Neural crest cell (in vitro differentiated cells): ENCODE measurements at places on chromosomes 1 and 21.
A peak's percentile ranks its signal among the peaks of the same experiment; 100 is the strongest.

DNA sequence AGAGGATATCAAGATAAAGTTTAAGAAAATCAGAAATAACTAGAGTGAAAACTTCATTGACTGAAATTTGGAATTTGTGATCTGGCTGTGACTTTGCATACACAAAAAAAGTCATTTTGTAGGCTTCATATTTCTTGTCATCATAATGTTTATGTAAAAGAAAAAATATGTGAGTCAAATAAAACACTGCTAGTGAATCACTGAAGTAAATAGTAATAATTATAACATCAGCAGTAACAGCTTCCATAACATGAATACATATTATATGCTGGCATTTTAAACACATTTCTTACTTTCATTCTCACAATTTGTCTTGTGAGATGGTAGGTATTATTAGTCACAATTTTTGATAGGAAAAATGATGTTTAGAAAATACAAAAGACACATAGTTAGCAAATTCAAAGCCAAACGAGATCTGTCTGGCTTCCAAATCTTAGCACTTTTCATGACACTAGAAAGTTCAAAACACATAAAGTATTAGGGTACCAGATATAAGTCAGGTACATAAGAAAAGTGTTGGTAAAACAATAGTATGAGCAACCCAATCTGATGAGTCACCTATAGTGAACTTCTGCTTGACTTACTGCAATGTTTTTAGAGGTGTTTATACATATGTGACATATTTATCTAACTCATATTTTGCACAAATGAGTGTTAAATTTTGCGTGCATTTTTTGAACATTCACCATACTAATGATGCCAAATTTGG lies 241.0 kb upstream of the SNX7 start:
- DNase-seq = no peak

DNA sequence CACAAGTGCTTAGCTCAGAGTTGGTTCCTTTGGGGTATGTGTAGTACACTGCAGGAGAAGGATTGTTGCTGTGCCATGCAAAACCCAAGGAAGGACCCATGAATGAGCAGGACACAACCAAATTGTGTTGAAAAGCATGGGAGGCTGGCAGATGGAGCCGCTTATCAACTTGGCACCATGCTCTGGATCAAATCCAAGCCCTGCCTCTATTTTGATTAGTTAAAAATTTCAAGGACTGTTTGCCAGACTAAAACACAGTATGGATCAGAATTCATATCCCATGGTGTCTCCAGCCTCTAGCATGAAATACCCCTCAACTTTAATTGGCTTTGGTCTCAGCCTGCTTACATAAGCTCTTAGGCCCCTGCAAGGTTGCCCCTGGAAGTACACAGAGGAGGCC lies 27.8 kb downstream of the CCDC185 start:
- DNase-seq = no peak

DNA sequence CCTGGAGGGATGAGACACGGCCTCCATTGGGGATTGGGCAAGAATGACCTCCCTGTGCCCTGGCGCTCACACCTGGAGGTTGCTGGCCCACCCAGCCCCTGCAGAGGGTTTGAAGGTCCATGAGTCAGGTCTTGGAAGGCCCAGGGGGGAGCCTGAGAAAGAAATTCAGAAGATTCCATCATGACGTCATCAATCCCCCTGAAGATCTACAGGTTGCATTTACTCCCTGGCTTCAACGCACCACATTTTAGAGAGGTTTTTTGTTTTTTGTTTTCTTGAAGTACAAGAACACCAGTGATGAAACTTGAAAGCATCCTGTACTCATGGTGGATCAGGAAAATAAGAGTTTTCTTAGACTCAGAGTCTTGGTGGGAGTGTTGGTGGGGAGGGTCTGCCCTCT lies 82.4 kb upstream of the SLC25A33 start:
- DNase-seq = no peak

DNA sequence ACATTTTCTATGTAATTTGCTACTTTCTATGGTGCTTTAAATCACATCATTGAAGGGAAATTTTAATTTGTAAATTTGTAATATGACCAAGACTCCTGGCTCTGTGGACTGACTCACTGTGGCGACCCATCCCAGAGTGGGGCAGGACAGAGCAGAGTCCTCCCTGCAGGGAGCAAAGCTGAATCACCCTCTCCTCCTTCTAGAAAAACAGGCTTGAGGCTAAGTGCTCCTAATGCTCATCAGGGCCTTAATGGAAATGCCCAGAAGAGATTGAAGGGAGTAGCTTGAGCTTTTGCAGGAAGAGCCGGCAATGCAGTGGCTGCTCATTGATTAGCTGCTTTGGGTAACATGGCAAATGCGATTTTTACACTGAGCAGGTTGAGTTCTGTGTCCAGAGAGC lies 16.8 kb downstream of the S100A10 start:
- no peak for DNase-seq

- DNase-seq = no peak
Observed at GRCh38 chr1:65170511-65171142, 22.6 kb downstream of the AK4 start.

DNA sequence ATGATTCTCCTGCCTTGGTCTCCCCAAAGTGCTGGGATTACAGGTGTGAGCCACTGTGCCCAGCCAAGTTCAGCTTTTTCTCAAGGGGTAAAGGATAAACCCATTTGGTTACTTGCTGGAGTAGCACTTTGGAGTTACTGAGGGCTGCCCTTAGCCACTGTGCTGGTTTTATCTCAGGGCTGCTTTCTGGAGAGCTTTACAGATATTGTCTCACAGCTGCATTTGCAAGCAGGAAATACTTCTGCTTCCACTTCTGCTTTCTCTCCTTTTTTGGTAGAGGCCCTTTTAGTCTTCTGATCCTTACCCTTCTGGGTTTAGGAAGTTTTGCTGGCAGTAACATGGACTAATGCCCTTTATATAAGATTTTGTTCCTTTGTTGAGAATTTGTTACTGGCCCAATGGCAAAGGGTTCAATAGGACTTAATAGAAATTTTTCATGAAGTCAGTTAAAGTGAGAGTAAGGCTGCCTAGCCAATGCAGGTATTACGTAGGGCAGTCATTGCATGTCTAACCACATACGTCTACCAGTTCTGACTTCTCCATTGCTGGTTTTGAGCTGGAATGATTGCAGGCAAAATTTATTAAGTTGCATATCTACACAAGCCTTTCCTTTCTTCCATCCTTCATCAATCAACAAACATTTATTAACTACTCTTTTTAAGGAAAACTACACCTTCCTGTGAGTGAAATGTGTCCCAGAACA lies 24.4 kb downstream of the CAP1 start:
- no peak for DNase-seq

GRCh38 chr21:39651206-39651605 lies 38.5 kb downstream of the B3GALT5 start:
- DNase-seq = no peak

GRCh38 chr21:32921632-32922230 lies 104.0 kb upstream of the OLIG2 start:
- DNase-seq = peak; percentile 26

DNA sequence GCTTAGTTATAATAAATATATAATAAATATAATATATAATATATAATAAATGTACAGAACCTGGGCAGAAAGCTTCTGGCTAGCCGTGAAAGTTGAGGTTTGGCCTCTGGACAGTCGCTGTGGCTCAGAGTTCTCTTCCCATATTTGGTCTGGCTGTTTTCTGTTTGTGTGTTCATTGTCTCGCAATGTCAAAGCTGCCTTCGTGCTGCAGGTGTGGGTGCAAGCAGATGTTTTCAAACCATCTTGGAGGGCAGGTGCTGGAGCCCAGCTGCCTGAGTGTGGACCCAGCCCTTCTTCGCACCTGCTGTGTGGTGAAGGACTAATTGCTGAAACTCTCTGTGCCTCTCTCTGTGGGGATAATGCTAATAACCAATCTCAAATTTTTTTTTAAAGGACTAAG lies 3.6 kb upstream of the CSTB start:
- no peak for DNase-seq

GRCh38 chr1:248710305-248710900 lies 7.8 kb upstream of the OR14I1 start:
- DNase-seq = no peak

DNA sequence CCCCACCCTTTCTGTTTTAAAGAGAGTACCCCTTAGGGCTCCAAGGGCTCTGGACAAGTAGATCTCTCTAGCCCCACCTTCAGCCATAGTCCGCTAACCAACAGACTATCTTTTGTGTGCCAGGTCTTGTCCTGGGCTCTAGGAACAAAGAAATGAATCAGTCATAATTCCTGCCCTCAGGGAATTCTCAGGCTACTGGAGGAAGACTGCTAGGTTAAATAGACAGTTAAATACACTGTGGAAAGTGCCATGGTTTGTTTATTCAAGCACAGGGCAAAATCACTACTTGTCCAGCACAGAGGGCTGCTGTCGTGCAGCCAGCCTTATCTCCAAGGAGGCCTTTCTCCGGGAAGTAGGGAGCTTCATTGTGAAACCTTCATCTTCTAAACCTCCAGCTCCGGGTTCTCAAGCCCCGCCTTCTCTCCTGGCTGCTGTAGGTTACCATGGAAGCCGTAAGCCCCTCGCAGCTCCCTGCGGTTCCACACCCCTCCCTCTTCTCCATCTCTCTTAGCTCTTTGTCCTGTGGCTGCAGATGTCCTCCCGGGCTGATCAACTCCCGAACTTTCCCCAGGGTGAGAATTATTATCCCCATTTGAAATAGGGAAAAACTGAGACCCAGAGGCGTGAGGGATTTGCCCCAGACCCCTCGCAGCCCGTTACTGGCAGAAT lies 29.8 kb downstream of the SHISAL2A start:
- DNase-seq = peak; percentile 62

DNA sequence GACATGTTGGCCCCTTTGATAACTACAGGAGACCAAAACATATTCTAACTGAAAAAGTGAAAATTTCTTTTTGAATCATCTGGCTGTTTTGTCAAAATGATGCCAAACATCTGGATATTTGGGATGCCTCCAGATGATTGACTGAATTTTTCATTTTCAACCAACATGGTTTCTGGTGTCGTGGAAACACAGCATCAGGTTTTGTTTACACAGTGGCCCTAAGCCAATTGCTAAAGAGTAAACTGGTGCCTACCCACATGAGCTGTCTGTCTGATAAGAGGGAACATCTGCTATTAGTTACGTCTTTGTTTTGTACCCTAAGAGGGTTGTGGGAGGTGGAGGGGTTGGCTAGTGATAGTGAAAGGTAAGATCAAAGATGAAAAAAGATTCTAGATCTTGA lies 204.8 kb downstream of the KCNK2 start:
- no peak for DNase-seq

DNA sequence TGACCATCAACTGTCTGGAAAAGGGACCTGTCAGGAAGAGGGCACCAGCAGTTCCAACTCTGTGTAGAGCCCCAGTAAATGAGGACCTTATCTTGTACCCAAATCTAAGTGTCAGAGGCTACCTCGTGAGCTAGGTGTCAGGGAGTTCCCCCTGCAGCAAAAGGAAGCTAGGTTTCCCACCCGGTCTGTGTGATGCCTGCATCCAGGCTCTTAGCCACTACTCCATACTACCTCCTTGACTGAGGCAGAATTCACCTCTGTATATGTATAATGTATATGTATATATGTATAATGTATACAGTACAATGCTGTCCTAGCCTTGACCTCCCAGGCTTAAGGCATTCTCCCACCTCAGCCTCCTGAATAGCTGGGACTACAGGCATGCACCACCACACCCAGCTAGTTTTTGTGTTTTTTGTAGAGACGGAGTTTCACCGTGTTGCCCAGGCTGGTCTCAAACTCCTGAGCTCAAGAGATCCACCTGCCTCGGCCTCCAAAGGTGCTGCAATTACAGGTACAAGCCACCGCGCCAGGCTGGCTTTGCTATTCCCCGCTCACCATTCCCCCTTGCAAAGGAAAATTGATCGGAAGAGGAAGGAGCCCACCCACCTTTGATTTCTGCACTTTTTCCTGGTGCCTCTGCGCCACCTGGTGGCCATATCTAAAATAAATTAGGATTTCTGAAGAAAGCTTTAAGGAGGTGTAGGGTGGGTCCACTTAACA lies 15.7 kb upstream of the LUZP1 start:
- DNase-seq = peak; percentile 51

- DNase-seq = no peak
Observed at GRCh38 chr1:155809088-155809487, 47.9 kb downstream of the GON4L start.

DNA sequence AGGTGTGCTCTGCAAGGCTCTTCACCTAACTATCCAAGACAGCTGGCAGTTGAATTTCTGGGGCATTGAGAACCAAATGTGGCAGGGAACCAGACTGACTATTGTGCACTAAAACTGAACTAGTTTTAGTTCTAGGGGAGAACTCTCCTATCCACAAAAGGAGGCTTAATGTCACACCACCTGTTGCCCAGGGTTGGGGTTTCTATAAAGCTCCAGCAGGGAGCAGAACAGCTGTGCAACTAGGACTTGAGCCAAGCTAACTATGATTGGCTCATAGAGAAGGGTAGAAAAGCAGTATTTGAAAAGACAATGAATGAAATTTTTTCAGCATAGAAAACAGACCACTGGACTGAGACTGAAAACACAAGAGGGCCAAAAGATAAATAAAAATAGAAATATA lies 53.3 kb upstream of the FGGY start:
- DNase-seq = no peak

GRCh38 chr1:82343381-82343780 lies 542.6 kb downstream of the ADGRL2 start:
- no peak for DNase-seq

DNA sequence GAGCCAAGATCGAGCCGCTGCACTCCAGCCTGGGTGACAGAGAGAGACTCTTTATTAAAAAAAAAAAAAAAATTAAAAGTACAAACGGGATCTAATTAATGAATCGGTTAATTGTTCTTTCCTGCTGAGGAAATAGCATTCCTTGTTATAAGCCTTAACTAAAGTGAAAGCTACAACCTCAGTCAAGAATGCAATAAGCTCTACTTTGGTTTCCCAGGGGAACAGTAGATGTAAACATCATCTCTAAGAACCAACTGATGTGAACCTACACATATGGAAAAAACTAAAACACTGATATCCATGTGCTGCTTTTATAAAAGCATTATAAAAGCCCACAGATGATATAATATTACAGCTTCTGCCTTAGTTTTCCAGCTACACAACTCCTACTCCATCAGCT lies 41.9 kb downstream of the LPGAT1 start:
- DNase-seq = no peak

DNA sequence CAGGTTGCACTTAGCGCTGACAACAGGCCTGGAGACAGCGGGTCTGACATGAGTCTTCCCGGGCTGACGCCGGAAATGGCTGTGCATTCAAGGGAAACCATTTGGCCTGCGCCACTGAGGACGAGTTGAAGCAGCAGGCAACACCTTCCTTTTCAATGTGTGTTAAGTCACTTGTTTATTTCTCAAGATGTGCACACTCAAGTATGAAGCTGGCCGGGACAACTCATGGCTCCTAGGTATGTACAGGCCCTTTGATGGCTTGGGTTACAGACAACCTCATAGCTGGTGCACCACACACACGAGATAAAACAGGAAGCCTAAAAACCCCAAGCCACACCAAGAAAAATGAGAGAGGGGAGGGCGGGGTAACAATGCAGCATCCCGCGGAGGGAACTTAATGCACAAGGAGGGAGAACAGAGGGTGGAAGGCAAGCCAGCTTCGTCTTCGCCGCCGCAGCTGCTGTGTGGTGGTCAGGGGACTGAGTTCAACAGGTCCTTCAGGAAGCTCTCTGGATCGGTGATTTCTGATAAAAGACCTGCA lies 118.0 kb upstream of the IFFO2 start:
- DNase-seq = no peak

- no peak for DNase-seq
Observed at GRCh38 chr1:89870998-89871397, 50.2 kb downstream of the LRRC8D start.

GRCh38 chr1:215637041-215637573 lies 70.0 kb downstream of the KCTD3 start:
- no peak for DNase-seq
